Coronary artery (tissue), 2 donors: ENCODE measurements at places on chromosomes 1 and 21.

GRCh38 chr1:162161916-162162550 lies 92.5 kb downstream of the NOS1AP start:
- no peak for DNase-seq

DNA sequence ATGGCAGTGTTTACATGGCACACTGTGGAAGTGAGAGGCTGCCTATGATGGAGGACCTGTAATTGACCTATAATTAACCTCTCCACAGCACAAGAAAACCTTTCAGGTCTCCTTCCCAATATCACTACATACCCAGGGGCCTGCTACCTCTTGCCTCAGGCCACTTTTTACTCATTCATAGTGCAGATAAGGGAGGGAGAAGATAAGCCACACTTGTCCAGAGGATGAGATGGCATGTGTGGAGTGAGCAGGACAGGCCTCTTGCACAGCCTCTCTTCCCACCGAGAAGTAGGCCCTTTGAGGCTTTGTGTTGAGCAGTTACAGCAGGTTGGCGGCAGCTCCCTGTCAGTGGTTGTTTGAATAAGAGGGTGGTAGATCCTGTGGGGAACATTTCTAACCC lies 31.1 kb upstream of the IKBKE start:
- no peak for DNase-seq

DNA sequence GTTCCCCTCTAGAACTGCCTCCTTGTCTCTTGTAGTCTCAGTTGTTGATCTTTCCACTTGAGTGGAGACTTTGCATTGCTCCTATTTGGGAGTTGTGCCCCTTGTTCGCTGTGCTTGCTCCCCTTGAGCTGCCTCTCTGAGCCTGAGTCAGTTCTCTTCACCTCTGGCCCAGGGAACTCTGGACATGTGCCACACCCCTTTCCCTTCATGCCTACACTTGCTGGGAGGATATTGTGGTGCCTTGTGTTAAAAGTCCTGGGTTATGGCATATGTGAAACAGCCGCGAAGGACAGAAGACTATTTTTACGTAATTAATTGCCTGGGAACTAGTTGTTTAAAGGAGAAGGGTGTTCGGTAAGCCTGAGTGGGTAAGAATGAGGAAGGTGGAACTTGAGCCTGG lies 32.2 kb upstream of the RPTN start:
- no peak for DNase-seq

DNA sequence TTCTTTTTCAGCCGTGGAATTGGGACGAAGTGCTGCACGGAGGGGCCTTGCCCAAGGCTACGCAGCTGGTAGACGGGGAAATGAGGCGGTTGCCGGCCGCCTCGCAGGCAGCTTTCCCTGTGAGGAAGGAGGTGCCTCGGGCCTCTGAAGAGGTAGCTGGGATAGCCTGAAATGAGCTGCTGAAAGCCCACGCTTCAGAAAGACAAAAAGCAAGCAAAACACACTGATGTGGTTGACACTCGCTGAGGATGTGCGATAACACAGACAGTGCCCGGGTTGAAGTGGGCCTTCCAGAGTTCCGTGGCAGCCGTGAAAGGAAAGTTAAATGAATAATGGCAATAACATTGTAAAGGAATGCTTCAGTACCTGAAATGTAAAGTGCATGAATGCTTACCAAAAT lies 47.2 kb downstream of the S1PR1 start:
- no peak for DNase-seq

DNA sequence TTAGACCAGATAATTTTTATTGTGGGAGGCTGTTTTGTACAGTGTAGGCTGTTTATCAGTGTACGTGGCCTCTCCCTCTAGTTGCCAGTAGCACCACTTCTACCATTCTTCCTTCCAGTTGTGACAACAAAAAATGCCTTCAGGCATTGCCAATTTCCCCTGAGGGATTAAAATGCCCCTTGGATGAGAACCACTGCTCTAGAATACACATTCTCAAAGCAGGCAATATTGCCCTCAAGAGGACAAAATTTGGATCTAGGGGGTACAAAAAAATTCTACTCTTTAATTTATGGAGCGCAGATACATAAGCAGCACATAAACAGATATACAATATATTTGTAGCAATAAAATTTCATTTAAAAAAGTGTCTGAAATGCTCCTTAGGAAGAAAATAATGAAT lies 674.6 kb downstream of the PTPRC start:
- no peak for DNase-seq

GRCh38 chr1:32917521-32917920 lies 16.3 kb upstream of the TMEM54 start:
- DNase-seq: no peak

- DNase-seq: no peak
Observed at GRCh38 chr21:37642493-37642892, 273.8 kb downstream of the KCNJ6 start.

- DNase-seq: no peak
Observed at GRCh38 chr1:65084066-65084465, 63.9 kb upstream of the AK4 start.
